D341Med (cell line): ENCODE measurements at places on chromosomes 3 and 15.

GRCh38 chr15:58224068-58224467, 85.9 kb downstream of the AQP9 start:
- DNase-seq = no peak

GRCh38 chr3:134621854-134622253, 29.0 kb downstream of the KY start:
- DNase-seq = no peak

- DNase-seq = no peak
Measured at GRCh38 chr3:57827757-57828156, 71.6 kb downstream of the SLMAP start.

- no peak for DNase-seq
Measured at GRCh38 chr3:107978131-107979055, 112.4 kb downstream of the CD47 start.

- DNase-seq = no peak
Measured at GRCh38 chr3:122343654-122344053, 18.6 kb downstream of the CSTA start.

DNA sequence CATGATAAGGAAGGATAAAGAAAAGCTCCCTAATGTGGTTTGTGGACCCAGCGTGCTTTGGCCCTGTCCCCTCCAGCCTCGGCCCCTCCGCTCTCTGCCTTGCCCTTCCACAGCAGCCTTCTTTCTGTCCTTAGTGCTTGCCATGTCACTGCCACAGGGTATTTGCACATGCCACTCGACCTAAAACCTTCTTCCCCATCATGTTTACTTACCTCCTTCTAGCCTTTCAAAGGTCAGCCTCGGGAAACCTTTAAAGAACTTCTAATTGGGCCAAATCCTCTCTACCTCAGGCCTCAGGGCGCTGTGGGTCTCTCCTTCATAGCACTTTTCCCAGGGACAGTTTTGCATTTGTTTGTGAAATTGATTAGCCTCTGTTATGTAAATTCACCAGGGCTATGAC, 73.0 kb downstream of the SCN11A start:
- DNase-seq = no peak

DNA sequence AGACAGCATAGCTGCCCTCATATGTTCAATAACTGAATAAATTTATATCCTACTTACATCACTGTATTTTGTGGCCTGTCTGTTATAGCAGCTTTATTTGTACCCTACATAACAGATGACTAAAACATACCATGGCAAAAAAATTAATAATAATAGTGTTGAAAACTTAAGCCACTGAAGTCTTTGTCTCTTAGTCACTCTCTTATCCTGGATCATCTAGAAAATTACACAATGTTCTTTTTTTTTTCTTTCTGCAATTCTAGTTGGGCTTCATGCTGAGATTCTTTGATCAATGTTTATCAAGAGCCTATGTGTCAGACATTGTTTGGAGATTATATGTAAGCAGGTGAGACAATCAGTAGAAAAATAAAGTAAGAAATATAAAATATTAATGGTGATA, 519.3 kb upstream of the ARPP21 start:
- no peak for DNase-seq

- DNase-seq = no peak
Measured at GRCh38 chr15:97966924-97967620, 6.6 kb downstream of the ARRDC4 start.

- DNase-seq = no peak
Measured at GRCh38 chr3:15673536-15673935, 72.0 kb downstream of the BTD start.

DNA sequence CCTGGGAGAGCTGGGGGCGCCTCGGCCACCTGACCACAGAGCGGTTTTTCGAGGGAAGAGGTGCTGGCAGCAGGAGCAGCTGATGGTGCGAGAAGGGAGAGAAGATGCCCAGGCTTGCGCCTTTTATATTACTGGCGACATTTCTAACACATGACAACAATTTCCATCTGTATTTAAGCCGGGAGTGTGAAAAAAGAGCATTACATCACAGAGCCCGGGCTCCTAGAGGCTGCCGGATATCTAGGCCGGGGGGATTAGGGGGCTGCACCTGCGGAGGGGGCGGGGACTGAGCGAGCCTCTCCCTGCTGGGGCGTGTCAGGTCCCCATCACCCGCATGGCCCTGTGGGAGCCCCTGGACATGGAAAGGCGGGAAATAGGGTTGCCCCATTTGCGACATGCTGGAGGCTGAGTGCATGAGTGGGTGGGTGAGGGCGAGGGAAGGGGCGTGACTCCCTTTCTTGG, 440.7 kb downstream of the MAGI1 start:
- peak; percentile 32 for DNase-seq

DNA sequence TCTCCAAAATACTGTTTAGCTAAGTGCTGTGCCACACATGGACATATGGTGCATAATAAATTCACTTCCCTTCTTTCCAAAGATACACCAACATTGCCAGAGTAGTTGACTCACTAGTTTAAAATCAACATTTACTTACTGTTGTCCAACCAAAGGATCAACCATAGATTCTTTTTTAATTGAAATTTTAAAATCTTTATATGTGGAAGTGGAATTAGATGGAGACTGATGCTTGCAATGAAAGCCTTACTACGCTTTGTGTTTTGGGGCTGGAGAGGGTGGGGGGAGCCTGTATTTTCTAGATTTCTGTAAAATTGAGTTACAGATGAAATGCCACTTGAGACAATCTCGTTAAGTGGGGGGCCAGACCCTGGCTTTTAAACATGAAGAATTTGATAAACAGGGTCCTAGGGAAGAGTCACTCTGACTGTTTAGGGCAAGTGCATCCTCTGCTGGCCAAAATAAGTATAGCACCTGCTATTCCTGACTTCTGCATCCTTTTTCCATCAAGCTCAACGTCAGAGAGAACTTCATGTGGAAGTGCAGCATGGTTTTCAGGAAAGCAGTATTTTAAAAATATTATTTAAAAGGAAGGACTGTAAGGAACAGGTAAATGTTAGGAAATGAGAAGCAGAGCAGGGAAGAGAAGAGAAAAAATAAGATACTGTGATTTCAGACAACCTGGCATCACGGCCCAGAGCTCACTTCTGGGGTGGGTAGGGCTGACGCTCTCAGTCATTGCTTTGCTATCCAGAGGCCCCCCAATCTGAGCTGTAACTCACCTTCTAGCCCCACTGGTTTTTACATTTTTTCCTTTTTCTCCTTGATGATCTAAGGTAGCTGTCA, 76.7 kb downstream of the BOC start:
- peak; percentile 61 for DNase-seq

DNA sequence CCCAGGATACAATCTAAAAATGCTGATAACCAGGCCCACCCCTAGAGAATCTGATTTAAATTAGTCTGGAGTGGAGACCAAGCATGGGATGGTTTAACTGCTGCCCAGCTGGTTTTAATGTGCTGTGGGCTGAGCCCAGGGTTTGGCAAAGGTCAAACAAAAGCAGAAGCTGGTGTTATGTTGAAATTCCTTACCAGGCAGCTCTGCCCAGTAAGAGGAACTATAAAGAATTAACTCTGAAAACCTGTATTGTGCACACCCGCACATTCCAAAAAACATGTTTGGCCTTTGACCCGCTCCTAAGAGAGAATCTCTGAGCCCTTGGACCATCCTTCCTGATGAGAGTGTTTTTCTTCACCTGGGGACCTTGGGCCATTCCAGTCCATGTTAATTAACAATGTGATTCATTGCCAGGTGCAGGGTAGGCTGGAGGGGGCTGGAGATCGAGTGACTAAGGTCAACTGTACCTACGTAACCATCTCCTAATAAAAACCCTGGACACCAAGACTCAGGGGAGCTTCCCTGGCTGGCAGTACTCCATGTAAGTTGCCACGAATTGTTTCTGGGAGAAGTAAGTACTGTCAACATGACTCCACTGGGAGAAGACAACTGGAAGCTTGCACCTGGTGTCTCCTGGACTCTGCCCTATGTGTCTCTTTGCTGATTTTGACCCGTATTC, 10.9 kb downstream of the CCDC13 start:
- DNase-seq = no peak

- no peak for DNase-seq
Measured at GRCh38 chr15:67411486-67411885, 109.4 kb upstream of the C15orf61 start.

- DNase-seq = no peak
Measured at GRCh38 chr15:36941798-36942197, 158.6 kb downstream of the MEIS2 start.

GRCh38 chr3:184629555-184630160, 68.1 kb downstream of the EPHB3 start:
- DNase-seq = no peak

- DNase-seq = no peak
Measured at GRCh38 chr3:95311272-95311671, 1248.4 kb downstream of the NSUN3 start.

GRCh38 chr15:74318376-74319137, 48.9 kb downstream of the CYP11A1 start:
- DNase-seq = no peak

DNA sequence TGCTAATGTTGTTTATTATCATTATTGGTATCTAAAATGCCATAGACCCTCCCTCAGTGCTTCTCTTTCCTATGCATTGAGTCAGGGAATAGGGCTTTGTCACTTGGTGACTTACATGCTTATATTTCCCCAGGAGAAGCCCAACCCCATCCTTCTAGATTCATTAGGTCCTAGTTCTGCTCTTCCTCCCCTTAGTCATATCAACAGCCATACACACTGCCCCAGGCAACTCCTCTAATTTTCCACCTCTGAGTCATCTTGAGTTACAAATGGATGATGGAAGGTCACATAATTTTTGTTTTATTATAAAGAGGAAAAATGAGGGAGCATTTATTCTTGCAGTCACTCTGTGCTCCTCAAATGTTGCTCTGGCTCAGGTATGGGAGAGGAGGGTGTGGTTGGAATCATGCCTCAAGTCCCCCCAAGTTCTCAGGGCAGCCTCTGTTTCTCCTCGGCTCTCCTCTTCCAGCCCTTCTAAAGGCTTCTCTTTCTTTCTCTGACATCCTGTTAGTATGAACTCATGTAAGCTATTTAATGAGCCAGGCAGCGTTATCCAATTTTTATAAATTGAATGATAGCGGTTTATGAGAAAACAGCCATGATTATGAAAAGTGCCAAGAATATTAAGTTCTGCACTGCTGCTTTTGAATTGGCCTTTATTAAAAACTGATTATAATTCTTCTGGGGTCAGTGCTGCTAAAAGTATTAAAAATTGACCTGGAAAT, 45.6 kb upstream of the FSTL1 start:
- DNase-seq = no peak

DNA sequence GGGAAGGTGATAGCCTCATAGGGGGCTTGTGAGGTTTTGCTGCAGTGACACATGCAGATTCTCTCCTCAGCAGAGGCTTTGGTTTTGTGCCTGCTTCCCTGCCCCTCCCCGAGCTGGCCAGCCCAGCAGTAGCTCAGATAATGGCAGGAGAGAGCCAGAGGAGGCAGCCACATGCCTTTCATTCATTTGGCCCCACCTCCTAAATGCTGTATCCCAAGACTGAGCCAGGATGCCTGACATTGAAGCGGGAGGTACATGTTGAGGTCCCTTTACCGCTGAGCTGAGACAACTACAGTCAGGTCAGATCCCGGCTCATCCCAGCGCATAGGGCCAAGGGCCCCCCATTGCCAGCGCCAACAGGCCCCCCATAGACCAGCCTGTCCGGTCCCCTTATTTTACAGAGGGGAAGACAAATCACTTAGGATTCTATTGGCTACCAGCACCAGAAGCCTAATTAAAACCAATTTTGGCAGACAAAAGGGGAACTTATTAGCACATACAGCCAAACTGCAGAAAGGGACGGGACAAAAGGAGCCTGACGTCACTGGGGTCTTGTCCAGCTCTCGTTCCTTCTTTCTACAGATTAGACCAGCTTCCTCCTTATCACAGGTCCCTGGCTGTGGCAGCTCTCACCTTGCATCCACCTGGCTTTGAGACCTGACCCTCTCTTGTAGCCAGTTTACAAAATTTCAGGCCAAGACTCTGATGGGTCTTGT, 12.1 kb upstream of the POLG start:
- DNase-seq = no peak

DNA sequence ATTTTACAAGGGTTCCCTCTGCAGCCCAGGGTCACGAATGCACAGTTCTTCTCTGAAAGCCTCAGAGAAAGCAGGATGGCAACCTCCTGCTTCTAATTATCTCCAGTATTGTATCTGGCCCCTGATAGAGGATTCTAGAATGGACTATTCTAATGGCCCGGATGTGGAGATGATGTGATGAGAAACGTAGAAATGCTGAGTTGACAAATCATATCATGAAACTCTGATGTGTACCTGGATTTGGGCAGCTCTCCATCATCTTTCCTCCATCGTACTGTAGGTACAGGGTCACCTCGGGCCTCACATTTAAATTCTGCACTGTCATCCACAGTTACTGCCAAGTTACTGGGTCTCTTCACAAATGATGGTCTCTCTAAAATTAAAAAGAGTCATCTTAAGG, 1050.8 kb downstream of the ROBO1 start:
- no peak for DNase-seq

DNA sequence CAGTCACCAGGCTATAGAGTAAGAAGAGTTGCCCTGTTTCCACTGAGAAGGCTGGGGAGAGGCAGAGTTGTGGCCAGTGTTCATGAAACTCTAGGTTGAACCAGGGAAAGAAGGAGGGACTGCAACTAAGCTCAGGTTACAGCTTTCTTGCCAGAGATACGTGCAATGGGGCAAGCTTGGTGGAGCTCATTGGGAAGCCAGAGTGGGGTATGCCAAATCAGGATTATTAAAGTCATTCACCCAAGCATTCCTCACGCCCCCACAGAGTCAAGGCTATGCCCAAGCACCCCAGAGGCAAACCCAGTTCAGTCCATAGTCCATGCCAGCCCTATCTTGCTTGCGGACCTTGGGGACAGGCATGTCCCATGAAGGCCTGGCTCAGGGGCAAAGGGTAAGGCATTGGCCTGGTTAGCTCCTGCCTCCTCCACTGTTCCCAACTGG, 17.6 kb downstream of the SLC6A20 start:
- DNase-seq = no peak

- no peak for DNase-seq
Measured at GRCh38 chr3:125337506-125337905, 37.6 kb downstream of the ZNF148 start.

DNA sequence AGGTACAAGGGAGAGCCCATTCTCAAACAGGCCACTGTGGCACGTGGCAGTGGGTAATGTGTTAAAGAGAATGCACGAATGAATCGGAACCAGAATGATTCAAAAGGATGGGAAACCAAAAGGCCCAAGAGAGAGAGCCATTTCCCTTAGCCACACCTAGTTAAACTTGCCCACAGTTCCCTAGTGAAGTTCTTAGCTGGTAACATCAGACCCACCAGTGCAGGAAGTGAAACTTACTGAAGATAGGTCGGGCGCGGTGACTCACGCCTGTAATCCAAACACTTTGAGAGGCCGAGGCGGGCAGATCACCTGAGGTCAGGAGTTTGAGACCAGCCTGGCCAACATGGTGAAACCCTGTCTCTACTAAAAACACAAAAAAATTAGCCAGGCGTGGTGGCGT, 97.1 kb downstream of the MEX3B start:
- no peak for DNase-seq

- no peak for DNase-seq
Measured at GRCh38 chr15:74754593-74755215, 6.1 kb downstream of the CYP1A2 start.
